Activated CD8-positive, alpha-beta T cell treated with anti-CD3 and anti-CD28 coated beads for 36 hours (primary cell): ENCODE measurements at places on chromosomes 5 and 9.

DNA sequence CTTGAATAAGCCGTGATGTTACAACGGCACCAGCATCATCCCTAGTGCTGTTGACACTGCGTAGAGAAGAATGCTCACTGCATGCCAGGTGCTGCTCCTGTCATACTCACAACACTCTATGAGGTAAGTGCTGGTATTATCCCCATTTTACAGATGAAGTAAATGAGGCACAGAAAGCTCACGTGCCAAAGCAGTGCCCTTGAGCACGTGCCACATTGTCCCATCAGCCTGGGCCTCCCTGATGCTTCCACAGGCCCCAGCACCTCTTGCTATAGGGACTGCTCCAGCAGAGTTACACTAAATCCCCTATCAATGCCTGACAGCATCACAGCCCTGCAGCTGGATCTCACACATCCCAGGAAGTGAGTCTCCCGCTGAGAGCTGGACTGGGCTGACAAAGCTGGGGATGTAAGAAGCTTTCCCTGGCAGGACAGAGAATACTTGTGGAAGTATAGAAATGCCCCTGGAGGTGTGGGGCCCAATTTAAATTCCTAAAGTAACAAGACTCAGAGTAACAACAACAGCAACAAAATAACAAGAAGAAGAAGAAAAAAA is 216.1 kb downstream of the FSTL4 start:
- DNase-seq, result no peak

DNA sequence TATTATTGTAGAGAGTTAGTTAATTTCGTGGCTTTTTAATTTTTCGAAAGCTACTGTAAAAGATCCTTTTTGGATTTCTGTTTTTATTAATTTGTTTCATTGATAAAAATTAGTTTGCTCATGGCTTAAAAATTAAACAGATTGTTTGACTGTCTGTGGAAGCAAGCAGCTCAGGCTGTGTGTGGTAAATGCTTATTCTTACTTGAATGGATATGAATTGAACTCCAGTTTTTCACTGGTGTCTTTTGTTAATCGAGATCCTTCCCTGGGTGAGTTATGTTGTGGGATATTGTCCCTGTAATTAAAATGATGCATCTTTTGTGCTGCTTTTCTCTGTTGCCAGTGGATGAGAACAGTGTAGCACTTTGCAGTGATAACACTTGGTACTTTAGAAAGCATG is 75.3 kb downstream of the PIK3R1 start:
- DNase-seq, result no peak

DNA sequence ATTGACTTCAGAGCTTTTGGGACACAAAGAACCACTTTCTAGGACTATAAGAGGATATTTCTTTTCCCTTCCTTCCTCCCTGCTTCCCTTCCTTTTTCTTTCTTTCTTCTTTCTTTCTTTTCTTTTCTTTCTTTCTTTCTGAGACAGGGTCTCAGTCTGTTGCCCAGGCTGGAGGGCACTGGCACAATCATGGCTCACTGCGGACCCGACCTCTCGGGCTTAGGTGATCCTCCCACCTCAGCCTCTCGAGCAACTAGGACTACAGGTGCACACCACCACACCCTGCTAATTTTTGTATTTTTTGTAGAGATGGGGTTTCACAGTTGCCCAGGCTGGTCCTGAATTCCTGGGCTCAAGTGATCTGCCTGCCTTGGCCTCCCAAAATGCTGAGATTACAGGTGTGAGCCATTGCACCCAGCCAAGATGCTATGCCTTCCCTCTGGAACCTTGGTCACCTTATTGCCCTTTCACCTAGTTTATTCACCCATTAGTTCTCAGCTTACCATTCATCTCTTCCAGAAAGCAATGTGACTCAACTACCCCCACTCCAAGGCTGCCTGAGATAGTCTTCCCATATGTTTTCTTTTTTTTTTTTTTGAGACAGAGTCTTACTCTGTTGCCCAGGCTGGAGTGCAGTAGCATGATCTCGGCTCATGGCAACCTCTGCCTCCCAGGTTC is 10.1 kb downstream of the PLIN2 start:
- no peak for DNase-seq

DNA sequence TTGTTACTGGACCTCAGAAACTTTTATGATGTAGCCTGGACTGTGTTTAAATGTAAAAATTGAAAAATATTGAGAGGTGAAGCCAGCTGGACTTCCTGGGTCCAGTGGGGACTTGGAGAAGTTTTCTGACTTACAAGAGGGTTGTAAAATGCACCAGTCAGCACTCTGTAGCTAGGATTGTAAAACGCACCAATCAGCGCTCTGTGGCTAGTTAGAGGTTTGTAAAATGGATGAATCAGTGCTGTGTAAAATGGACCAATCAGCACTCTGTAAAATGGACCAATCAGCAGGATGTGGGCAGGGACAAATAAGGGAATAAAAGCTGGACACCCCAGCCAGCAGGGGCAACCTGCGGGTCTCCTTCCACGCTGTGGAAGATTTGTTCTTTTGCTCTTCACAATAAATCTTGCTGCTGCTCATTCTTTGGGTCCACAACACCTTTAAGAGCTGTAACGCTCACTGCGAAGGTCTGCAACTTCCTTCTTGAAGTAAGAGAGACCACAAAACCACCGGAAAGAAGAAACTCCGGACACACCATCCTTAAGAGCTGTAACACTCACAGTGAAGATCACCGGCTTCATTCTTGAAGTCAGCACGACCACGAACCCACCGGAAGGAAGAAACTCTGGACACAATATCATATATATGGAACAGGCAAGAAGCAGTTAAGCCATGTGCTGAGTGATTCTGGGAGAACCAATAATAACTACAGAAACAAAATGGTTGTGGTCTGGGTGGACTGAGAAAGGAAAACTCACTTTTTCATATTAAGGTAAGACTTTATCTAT is 201.3 kb downstream of the GABRG2 start:
- DNase-seq, result no peak

- DNase-seq, result no peak
These were observed 19.0 kb downstream of the ARHGAP26 start for GRCh38 chr5:142789206-142789605.

- no peak for DNase-seq
These were observed 299.5 kb downstream of the SLIT3 start for GRCh38 chr5:169001394-169001793.
